MCF 10A (cell line): ENCODE measurements at places on chromosomes 16 and 17. TPM values are rescaled to one million over a fixed set of nuclear protein-coding genes. Genes with fewer than 3 reads are reported as not detected.

PLA2G10 gene
- not detected in 2 replicates for total RNA-seq

TMIGD1 gene
- not detected in 2 replicates for total RNA-seq

SEPTIN1 gene
- total RNA-seq: 1.3 and 1.7 TPM in 2 replicates

MYH8 gene
- total RNA-seq: not detected in 2 replicates
